ENCODE measurements at places on chromosomes 11 and 22.

DNA sequence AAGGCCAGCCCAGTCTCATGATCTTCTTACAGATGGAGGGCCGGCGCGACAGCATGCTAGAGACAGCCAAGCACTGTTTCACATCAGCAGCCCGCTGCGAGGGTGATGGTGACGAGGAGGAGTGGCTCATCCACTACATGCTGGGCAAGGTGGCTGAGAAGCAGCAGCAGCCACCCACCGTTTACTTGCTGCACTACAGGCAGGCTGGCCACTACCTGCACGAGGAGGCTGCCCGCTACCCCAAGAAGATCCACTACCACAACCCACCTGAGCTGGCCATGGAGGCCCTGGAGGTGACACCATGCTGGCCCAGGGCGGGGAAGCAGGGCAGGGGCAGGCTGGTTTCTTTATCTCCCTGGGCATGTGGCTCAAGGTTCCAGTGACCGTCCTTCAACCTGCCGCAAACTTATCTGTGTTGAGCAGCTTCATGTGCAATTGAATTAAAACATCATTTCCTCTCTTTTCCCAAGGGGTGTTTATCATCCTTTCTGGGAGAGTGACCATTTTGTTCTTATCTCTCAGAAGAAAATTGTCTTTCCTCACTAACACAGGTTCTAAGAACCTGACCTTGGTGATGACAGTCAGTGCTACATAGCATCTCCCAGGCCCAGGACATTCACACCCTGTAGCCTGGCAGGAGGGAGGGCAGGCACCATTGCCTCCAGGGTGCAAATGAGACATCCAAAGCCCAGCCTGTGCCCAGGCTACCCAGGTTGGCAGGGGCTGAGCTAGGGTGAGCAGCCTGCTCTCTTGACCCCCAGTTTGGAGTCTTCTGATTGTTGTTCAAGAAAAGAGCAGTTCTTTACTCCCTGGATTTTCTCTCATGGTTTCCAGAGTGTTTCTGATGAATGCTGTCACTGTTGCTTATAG is 80.7 kb downstream of the CABIN1 start:
- DNase-seq = no peak

DNA sequence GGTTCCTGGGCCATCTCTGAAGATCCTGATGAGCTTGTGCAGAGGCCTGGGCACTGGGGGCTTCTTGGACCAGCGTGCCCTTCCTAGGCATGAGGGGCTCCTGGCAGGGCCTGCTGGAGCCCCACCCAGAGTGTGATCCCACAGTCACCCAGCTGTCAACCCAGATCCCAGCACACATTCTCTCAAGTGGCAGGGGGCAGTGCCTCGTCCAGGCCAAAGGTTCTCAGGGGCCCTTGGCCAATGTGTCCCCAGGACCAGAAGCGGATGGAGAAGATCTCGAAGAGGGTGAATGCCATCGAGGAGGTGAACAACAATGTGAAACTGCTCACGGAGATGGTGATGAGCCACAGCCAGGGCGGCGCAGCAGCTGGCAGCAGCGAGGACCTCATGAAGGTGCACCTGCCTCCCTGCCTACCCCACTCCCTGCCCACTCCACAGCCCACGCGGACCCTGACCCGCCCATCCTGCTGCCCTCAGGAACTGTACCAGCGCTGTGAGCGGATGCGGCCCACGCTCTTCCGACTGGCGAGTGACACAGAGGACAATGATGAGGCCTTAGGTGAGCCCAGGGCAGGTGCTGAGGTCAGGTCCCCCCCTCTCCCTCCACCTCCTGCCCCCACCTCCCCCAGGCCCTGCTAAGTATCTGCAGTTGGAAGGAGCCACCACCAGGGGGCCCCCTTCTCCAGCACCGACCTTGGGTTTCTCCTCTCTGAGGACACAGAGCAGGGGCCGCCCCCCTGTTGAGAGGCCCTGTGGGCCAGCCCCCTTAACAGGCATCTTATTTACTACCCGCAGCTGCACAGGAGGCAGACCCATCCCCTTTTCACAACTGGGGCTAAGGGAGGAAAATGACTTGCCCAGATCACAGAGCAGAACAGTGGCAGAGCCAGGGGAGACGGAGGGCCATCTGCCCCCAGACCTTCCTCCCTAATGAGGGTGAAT is 14.7 kb downstream of the GGA1 start:
- DNase-seq = peak; percentile 62

DNA sequence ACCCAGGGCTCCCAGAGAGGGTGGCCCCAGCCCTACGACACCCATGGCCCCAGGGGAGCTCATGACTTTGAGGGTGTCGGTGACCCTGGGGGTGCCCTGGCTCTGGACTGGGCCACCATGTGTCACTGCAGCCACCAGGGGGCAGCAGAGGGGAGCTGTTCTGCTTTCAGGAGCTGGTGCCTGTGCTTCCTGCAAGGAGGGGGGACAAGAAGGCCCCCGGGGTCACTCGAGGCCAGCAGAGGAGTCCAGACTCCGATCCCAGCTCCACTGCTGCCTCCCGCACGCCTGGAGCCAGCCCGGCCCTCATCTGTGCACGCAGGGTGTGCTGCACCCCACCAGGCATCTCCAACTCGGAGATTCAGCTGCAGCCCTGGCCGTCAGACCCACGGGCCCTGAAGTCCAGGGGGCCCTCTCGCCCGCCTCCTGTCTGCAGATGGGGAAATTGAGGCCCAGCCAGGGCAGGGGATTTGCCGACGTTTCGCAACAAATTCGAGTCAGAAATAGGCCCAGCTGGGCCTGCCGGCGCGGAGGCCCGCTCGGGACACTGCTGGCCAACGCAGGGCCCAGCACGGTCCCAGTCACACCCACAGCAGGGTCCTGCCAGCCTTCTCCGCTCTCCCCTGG is 29.5 kb upstream of the WNT7B start:
- peak; percentile 92 for DNase-seq

DNA sequence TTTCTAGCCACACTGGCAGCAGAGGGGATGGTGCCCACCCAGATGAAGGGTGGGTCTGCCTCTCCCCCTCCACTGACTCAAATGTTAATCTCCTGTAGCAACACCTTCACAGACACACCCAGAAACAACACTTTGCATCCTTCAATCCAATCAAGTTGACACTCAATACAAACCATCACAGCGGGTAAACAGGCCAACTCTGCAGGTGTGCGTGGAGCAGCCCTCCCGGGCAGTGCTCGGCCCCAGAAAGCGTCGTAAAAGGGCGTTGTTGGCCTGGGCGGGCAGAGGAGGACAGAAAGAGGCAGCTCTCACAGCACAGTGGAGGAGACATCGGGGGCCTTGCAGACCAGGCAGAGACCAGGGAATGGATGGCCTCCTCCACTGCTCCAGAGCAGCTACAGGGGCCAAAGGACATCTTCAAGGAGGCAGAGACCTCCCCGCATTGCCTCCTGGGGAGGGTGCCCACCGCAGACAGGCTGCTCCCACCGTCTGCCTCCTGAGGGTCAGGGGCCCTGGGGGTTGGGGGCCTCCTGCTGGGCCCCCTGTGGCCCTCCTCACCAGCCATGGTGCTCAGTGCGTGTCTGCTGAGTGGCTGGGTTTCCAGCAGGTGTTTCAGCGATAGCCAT is 56.1 kb upstream of the FADD start:
- no peak for DNase-seq

GRCh38 chr11:123381817-123382554 is 48.1 kb upstream of the GRAMD1B start:
- DNase-seq = no peak

DNA sequence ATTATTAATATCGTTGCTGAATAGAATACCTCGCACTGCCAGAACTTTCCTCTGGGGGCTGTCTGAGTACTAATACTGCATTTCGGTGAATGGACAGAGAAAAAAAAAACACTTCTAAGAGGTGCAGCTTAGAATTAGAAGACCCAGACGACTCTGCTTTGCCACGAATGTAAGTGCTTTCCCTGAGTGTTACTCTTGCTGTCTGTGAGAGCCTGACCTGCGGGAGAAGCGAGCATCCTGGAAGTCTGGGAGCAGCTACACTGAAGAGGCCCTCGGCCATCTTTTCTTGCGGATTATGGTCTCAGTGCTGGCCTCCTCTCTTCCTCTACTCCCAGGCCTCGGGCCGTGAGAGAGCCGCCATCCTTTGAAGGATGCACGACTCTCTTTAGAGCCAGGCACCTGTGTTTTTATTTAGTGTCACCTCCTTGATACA is 94.9 kb downstream of the SCN3B start:
- no peak for DNase-seq

DNA sequence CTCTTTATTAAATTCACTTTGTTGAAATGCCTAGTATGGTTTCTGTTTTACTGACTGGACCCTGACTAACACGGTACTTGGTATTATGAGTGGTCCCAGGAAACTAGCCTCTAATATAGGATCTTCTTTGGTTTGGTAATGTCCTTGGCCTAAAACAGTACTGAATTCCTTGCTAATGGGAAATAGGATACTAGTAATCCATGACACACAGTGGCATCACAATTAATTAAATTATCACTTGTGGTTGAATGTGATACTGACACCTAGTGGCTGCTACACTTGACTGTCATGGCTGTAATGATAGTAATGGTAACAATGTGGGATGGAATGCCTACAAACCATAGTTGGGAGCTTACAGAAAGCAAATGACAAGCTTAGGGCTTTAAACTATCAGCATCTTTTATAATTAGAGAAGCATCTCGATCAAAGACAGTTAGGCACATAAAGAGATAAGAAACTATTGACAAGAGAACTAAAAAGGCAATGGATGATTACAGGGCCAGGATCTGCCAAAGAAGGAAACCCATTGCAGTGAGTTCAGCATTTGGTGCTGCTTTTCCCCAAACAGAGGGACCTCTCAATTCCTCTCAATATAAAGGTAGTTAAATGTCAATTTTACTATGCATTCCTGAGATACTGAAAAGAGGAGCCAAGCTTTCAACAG is 8.6 kb downstream of the DNHD1 start:
- peak; percentile 70 for DNase-seq

GRCh38 chr11:26843539-26843938 is 121.7 kb upstream of the SLC5A12 start:
- no peak for DNase-seq

GRCh38 chr11:73257342-73258103 is 14.6 kb upstream of the P2RY6 start:
- DNase-seq = peak; percentile 65

GRCh38 chr11:65872586-65873317 is at the start of gene EFEMP2:
Gene EFEMP2, minus strand, starts transcription at chr11:65872800. Its CDS starts 446 bp downstream, at chr11:65872354.
- DNase-seq = no peak

- DNase-seq = no peak
Measured at GRCh38 chr22:45869340-45869847, 107.6 kb downstream of the WNT7B start.

- no peak for DNase-seq
Measured at GRCh38 chr11:6025056-6025455, 5.5 kb downstream of the OR56A1 start.

- no peak for DNase-seq
Measured at GRCh38 chr11:70926543-70927201, 325.7 kb downstream of the SHANK2 start.

DNA sequence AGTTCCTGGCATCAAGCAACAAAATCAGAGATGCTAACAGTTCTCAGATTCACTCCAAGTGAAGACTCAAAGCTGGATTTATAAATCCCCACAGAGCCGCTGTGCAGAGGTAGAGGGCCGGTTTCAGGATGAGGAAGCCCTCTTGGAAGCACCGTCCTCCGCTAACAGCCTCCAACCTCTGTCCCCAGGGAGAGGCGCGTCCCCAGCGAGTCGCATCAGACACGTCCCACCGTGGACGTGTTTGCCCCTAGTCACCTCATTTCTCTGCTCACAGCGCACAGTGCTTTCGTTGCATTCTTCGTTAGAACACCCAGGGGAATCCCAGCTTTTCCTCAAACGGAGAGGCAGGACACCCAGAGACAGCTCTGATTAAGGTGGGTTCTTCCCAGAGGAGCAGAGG is 642.9 kb downstream of the BRD1 start:
- DNase-seq = no peak

DNA sequence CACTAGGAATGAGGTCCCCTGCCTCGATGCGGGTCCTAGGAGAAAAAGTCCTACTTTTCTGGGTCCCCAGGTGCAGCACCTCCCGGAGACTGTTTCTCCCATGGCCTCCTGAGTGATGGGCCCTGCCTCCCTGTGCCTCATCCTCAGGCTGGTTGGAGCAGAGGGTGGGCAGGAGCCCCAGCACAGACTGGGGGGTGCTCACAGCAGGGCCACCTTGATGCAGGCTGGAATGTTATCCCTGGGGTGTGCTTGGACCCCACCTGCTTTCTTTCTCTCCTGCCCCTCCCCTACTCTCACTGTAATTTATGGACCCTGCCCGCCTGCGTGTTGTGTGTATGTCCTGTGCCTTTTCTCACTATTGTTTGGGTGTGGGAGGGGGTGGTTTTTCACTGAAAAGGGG is 8.1 kb downstream of the SHISA8 start:
- no peak for DNase-seq

- no peak for DNase-seq
Measured at GRCh38 chr22:43587574-43587973, 175.8 kb downstream of the MPPED1 start.

- peak; percentile 95 for DNase-seq
Measured at GRCh38 chr11:66443602-66444001, 5.0 kb upstream of the MRPL11 start.

DNA sequence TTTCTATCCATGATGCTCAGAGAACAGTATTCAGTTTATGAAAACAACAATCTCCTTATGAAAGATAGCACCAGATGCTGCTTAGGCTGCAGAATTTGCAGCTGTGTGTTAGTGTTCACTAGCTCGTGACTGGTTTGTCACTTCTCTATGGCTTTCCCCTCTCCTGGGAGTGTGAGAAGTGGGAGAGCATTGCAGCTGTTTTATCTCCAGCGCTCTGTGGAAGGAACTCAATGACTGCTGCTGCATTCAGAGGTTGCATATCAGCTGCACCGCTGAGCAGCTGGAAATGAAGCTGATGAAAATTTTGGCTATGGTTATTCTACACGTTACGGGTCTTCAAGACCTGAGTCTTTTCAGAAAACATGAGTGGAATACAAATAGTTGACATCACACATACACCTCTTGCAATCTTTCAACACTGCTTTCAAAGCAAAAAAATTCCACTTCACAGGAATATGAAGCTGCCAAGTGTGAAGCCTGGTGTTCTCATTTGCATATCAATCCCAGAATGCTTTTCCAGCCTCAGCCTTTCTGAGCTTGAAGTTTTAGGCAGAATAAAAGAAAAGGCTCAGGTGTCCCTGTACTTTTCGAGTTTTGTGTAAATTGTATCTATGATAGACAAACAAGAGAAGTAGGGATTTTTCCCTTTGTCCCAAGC is 149.3 kb upstream of the DDI1 start:
- no peak for DNase-seq

DNA sequence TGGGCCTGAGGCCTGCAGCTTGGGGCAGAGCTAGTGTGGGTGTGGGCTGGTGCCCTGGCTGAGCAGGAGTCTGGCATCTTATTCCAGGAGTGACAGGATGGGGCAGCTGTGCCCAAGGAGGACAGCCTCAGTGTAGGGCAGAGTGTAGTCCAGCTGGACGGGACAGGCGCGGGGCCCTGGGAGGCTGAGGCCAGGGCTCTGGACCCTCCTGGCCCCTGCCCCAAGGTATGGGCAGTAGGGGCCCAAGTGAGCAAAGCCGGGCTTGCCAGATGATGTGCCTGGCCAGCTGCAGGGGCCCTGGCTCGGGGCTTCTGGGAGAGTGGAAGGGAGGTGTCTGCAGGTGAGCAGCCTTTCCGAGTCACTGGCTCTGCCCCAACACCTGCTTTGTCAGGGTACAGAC is 1190.9 kb downstream of the BRD1 start:
- DNase-seq = no peak

GRCh38 chr11:111395081-111395480 is 16.0 kb upstream of the POU2AF1 start:
- DNase-seq = no peak

- no peak for DNase-seq
Measured at GRCh38 chr22:43823353-43823908, 11.3 kb upstream of the EFCAB6 start.

- DNase-seq = peak; percentile 97
Measured at GRCh38 chr11:72040491-72041363, 39.6 kb downstream of the NUMA1 start.

GRCh38 chr11:95443386-95443785 is 212.4 kb upstream of the SESN3 start:
- DNase-seq = no peak
